ENCODE measurements at places on chromosomes 7 and 10.

GRCh38 chr7:124811341-124811740, 45.7 kb upstream of the GPR37 start:
- no peak for DNase-seq

DNA sequence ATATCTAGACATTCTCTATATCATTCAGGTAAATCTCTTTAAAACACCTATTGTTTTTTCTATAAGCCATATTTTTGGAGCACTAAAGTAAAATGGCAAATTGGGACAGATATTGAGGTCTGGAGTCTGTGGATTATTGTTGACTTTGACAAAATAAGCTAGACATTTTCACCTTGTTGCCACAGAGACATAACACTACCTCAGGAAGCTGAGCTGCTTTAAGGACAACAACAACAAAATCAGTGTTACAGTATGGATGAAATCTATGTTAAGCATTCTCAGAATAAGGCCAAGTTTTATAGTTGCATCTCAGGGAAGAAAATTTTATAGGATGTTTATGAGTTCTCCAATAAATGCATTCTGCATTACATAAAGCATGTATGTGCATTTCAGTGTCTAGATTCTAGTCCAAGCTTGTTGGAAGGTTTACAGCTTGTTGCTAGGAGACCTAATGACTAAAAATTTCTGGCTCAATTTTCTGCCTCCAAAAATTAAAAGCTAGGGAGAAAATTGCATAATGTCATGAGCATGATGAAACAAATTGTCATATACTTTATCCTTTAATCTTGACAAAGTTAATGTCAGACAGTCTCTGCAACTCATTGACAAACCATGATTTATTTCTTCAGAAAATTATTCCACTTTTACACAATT, 18.3 kb downstream of the LIPM start:
- DNase-seq = no peak

GRCh38 chr7:87810130-87810529, 66.0 kb downstream of the SLC25A40 start:
- DNase-seq = no peak

DNA sequence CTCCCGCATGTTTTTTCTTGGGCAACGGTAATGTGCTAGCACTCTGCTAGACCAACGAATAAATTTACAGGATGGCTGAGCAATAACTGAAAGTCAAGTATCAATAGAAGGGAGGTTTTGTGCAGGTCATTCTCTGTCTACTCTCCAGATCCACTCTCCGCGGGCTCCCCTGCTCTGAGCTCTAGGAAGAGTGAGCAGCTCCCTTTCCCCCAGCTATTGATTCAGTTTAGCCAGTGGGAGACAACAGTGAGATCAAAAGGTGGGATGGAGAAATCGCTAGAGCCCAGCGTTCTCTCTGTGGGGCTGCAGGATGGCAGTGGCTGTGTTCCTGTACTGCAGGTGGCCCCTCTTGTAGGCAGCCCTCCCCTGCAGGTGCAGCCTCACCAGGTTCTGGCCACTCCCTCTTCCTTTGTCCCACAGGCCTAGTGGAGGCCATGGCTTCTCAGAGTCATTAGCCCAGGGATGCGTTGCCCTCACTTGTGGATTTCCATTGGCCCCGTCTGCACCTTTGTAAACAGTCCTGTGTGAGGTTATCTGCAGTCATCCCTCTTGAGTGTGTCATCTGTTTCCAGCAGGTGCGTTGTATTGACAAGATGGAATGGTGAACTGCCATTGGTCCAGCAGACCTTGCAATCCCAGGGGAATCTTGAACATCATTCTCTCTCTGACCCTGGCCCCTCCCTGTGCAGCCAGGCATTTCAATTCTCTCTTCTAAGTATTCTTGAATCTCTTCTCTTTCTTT, 11.1 kb downstream of the MSRB2 start:
- DNase-seq = no peak

- no peak for DNase-seq
Measured at GRCh38 chr7:140333223-140333622, 65.1 kb downstream of the SLC37A3 start.

- DNase-seq = no peak
Measured at GRCh38 chr7:139991269-139991666, 71.5 kb downstream of the PARP12 start.

DNA sequence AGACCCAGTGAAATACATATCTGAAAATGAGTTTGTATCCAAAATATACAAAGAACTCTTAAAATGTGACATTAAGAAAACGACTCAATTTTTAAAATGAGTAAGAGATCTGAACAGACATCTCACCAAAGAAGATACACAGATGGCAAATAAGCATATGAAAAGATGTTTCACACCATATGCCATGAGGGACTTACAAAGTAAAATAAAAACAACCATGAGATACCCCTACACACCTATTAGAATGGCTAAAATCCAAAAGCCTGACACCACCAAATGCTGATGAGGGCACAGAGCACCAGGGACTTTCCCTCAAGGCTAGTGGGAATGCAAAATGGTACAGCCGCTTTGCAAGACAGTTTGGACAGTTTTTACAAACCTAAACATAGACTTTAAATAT, 27.9 kb downstream of the GFRA1 start:
- no peak for DNase-seq

- DNase-seq = no peak
Measured at GRCh38 chr7:99794585-99795502, 10.9 kb upstream of the CYP3A4 start.

DNA sequence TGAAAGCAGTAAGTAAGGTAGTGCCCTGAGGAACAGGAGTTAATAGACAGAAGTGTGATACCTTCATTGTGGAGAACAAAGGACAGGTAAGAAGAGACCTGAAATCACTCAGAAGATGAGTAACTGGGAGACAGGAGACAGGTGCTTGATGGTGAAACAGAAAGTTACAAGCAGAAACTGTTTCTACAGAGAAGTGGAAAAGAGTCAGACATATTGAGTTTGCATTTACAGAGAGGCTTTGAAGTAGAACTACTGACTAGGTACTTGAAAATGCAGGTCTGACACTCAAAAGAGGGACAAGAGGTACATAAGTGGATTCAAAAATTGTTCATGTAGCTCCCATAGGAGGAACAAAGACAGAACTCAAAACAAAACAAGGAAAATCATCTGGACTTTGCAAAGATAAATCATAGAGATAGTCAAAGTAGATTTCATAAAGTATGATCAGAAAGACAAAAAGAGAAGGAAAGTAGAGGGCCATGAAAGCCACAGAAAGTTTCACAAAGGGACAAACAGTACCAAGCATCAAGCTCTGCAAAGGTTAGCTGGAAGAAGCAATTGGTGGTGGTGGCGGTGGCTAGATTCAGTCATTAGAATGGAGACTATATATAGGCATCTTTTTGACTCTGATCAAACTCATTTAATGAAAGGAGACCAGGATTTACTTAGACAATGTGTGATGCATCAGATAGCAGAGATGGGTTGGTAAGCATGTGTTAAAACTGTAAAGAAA, 198.4 kb downstream of the PCLO start:
- DNase-seq = no peak

DNA sequence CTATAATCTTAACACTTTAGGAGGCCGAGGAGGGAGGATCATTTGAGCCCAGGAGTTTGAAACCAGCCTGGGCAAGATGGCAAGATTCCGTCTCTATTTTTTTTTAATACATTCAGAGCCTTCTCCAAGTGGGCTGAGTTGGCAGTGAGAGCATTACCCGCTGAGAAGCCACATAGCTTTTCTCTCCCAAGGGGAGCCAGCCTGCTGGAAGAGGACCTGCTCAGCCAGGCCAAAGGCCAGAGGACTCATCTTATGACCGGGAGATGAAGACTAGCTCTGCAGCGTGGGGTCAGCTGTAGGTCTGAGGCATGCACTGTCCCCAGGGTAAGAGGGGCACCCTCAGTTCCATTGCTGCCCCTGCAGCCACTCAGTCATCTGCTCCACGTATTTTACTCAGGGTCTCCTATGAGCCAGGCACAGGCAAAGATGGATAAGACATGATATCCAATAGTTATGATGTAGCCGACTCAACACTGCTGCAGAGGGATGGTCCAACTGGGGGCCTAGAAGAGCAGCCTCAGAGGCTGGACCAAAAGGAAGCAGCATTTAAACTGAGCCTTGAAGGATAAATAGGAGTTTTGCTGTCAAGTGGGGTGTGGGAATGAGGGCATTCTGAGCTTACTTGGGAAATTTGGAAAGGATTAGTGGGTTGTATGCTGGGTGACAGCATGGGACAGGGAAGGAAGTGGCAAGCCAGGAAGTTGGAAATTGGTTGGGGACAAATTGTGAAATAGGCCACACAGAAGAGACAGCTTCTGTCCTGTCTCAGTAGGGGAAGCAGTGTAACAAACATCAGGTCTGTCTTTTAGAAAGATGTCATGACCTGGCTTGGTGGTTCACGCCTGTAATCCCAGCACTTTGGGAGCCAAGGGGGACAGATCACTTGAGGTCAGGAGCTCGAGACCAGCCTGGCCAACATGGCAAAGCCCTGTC, 1.6 kb upstream of the MARVELD1 start:
- DNase-seq = no peak

GRCh38 chr7:49295146-49295545, 370.8 kb downstream of the CDC14C start:
- DNase-seq = no peak

DNA sequence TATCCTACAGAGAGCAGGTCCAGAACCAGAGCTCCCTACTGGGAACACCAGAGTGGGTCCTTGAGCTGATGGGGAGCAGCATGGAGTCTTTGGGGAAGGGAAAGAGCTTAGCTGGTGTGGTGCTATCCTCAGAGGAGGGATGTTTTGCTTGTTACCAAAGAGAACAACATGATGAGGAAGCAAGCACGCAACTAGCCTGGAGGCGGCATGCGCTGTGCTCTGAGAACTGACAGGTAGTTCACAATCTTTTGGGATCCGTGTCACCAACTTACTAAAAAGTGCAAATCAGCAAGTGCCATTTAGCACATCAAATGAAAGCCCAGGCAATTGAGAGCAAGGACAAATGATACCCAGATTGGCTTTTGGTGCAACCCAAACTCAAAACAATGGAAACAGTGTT, 257.9 kb downstream of the DPP6 start:
- DNase-seq = no peak

DNA sequence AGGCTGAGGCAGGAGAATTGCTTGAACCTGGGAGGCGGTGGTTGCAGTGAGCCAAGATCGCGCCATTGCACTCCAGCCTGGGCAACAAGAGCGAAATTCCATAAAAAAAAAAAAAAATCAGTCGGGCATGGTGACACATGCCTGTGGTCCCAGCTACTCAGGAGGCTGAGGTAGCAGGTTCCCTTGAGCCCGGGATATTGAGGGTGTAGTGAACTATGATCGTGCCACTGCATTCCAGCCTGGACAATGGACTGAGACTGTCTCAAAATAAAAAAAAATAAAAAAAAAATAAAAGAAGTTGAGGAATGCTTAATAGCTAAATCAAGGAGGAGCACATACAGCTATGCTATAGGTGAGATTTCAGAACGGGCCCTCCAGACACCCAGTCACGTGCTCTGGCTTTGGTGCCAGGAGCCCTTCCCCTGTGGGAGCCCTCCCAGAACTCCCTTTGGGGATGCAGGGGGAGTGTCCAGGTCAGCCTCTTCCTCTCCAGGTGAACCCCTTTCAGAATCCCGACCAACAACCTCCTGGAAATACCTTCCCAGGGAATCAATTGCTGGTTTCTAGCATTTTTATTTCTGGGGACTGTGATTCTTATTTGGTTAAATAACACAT, 42.9 kb upstream of the CTBP2 start:
- DNase-seq = no peak

DNA sequence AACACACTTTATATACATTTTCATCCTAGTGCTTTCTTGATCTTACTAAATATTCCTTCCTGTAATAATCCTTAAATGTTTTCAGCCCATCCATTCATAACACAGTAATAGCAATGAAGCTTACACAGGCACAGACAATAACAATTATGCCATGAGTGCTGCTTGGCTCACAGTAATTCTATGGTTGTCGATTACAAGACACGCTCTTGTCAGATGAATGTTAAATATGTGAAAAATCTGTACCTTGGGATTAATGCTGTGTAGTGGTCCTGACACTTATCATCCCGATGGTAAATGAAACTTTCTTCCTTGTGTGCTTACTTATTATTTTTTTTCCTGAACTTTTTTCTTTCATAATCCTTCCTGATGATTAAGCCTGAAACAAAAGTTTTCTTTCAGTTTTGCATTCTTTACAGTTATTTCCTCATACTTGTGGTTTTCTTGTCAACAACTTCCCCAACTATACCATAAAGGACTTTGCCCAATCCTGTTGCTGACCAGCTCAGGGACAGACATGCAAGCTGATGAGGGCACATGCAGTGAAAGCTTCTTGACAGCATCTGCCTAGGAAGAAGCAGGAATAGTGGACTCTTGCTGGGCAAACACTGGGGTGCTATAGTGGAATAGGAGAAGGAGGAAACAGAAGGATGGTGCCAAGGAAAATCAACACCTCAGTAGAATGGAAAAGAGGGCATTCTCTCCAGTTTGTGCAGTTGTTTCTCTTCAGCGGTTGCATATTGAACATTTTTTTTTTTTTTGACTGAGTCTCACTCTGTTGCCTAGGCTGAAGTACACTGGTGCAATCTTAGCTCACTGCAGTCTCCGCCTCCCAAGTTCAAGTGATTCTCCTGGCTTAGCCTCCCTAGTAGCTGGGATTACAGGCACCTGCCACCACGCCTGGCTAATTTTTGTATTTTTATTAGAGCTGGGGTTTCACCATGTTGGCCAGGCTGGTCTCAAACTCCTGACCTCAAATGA, 6.7 kb upstream of the MGAM2 start:
- DNase-seq = no peak

DNA sequence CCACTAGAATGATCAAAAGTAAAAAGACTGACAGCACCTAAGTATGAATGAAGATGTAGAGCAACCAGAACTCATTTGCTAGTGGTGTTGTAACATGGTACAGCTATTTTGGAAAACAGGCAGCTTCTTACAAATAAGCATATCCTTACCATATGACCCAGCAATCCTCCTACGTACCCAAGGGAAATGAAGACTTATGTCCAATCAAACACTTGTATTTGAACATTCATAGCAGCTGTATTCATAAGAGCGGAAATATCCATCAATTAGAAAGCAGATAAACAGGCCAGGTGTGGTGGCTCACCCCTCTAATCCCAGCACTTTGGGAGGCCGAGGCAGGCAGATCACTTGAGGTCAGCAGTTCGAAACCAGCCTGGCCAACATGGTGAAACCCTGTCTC, 53.0 kb downstream of the KLRG2 start:
- DNase-seq = no peak

GRCh38 chr7:73967832-73968290, 60.1 kb upstream of the ELN start:
- no peak for DNase-seq

- no peak for DNase-seq
Measured at GRCh38 chr10:32771217-32771616, 186.8 kb downstream of the ITGB1 start.

GRCh38 chr10:61835069-61835945, 66.2 kb upstream of the ARID5B start:
- no peak for DNase-seq

- no peak for DNase-seq
Measured at GRCh38 chr10:105534086-105534485, 893.0 kb downstream of the SORCS3 start.

- no peak for DNase-seq
Measured at GRCh38 chr7:132149436-132150304, 426.6 kb downstream of the PLXNA4 start.

GRCh38 chr7:69342154-69342884, 256.0 kb upstream of the AUTS2 start:
- DNase-seq = no peak

All from activated CD8-positive, alpha-beta memory T cell treated with anti-CD3 and anti-CD28 coated beads for 1 hour (primary cell).